AML-193 (cell line): ENCODE measurements at places on chromosomes 2 and 18.

GRCh38 chr18:39701055-39701783, 2135.6 kb upstream of the CELF4 start:
- no peak for DNase-seq

DNA sequence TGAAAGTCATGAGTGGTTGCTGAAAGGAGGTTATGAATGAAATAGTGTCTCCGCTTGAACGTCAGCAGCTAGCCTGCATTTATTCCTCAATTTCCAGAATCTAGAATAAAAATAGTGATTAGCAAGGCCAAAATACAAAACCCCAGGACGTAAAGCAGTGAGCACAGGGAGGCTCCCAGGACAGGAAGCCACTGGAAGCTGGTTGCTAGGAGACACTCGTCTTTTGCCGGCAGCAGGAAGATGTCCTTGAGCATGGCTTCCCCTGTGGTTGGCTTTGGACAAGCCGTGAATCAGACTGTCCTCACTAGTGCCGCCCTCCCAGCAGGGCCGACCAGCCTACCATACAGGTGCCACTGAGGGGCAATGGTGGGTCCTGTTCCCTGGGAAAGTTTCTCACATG, 374.4 kb downstream of the MTX2 start:
- DNase-seq: no peak

GRCh38 chr2:127877626-127878025, 8.1 kb downstream of the AMMECR1L start:
- no peak for DNase-seq

DNA sequence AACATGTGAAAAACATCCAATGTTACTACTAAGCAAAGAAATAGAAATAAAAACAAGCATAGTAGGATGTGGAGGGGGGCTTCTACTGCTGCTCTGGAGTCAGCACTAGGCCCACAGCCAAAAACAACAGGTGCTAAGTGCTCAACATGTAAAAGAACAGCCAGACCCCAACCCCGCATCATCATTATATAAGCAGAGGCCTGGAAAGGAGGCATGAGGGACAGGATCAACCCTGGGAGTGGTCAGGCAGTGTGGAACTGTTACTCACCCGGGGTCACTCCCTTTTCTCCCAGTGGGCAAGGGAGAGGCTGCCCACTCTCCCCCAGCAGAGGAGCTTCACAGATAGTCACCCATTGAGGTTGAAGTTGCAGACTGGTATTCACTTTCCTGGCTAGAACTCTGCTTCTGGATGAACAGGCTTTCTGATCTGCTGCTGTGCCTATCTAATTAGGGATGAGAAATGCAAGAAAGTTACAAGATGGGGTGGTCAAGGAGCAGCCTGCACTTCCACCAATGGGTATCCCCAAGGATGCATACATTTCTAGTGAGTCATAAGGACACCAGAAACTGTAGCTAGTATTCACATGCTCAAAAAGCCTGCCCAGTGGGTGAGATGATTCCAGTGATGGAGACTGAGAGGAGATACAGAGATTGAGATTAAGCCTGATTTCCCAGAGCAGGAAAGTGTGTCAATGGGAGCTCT, 480.1 kb upstream of the TCF4 start:
- no peak for DNase-seq

DNA sequence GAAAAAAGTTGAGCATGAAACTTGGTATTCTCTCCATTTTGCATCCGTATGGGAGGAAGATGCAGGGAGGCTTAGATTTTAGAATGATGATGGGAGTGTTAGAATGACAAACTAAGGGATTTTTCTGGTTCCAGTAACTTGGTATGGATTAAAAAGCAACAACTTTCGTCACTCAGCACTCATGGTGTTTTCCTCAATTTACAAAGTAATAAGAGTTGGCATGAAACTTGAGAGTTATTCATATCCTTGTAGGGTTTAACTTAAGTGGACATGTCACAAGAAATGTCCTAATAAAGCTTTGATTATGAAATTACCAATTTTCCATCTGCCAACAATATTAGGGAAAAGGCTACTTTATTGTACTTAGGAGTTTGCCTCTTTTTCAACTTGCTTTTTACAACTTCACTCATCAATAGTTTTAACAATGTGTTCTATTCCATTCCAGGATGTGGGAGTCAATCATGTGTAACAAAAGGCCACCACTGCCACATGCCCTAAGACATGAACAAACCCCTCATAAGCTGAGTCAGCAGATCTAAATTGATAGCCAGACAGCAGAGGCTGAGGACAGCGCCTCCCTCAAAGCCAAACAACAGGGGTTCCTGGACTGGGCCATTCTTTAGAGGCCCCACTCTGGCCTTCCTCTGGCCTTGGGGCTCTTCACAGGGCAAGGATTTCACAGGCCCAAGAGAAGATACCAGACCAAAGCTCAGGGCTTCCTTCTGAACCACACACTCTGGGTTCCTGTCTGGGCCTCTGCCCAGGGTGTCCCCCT, 265.8 kb downstream of the TNS1 start:
- DNase-seq: no peak

- no peak for DNase-seq
These were observed 24.7 kb downstream of the B4GALT6 start for GRCh38 chr18:31659576-31660177.

DNA sequence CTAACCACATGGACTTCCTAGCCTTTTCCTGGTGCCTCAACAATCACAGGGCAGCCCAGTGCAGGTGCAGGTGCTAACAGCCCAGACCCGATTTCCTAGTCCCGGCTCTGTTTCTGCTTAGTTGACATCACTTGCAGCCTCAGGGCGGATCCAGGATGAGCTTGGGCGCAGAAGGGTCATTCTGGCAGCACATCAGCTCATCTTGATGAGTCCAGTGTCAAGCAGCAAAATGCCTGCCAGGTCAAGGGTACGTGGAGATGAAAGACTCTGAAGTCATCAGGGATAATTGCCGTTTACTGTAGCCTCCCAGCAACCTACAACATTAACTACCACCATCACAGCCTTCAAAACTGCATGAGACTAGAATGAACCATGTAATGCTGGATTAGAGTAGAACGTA, 39.4 kb upstream of the EFHD1 start:
- DNase-seq: no peak

DNA sequence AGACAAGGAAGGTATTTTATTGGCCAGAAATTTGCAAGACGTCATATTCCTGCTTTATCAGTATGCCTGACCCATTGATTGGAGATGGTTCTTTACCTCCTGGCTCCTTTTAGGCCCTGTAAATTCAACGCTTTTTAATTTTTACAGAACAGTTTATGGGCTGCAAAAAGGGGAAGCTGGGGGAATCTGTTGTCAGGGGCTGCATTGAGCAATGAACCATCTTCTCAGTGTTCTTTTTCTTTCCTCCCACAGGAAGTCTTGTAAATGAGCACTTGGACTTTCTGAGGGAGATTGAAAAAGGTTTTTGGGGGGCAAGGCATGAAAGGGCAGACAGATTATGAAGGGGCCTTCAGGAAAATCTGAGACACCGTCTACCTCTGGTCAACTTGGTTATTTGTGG, 503.6 kb upstream of the TNP1 start:
- peak; percentile 79 for DNase-seq
